HS-27A (cell line): ENCODE measurements at places on chromosomes 6 and 20.

GRCh38 chr6:41705311-41705995 is 30.0 kb downstream of the TFEB start:
- DNase-seq, result no peak

DNA sequence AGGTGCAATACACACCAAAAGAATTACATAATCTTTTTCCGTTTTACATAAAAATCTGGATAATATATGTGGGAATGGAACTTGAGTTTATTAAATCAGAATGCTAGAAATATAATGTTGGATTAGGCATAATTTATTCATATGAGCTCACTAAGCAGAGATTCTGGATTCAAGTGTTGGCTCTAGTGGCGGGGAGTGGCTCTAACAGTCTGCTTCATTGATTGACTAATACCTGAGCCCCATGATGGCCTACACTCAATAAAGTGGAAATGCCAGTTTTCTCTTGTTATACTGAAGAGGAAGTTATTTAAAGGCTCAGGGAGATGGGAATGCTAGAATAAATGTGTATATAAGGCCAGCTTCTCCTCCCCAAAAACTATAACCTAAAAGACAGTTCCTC is 285.5 kb upstream of the MOCS1 start:
- no peak for DNase-seq

- DNase-seq, result no peak
Observed at GRCh38 chr6:152879681-152880080, 103.2 kb downstream of the FBXO5 start.

DNA sequence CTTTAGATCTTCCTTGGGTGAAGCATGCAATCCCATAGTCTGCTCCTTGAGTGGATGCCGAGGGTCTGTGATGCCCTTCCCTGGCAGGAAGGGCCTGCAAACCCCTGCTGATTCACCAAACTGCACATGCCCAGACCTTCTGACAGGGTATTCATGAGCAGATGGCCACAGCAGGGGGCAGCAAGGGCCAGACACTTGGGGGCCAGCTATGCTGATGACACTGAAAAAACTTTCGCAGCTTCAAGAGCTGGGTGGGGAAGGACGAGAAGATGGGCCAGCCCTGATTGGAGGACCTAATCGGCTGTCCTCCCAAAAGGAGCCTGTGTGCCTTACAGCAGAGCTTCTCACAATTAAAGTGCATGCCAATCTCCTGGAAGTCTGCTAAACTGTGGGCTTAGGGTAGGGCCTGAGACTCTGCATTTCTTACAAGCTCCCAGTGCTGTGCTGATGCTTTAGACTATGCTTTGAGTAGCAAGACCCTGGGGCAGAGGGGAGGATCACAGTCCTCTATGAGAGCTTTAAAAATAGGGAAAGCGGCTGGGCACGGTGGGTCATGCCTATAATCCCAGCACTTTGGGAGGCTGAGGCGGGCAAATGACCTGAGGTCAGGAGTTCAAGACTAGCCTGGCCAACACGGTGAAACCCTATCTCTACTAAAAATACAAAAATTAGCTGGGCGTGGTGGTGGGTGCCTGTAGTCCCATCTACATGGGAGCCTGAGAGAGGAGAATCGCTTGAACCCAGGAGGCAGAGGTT is 15.2 kb upstream of the GDAP1L1 start:
- no peak for DNase-seq

DNA sequence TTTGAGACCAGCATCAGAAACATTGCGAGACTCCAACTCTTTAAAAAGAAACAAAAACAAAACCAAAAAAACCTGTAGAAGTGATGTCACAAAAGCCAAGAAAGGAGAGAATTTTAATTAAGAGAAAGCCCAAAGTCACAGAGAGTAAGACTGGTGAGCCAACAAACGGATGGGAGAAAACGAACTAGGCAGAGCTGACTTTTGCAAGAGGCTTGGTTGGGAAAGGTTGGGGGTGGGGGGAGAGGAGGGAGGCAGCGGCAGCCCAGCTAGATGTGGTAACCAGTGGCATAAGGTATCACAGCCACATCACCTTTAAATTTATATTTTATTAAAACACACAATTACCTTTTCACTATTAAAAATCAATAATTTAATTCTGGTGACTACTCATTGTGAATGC is 23.5 kb downstream of the NOL7 start:
- DNase-seq, result no peak

DNA sequence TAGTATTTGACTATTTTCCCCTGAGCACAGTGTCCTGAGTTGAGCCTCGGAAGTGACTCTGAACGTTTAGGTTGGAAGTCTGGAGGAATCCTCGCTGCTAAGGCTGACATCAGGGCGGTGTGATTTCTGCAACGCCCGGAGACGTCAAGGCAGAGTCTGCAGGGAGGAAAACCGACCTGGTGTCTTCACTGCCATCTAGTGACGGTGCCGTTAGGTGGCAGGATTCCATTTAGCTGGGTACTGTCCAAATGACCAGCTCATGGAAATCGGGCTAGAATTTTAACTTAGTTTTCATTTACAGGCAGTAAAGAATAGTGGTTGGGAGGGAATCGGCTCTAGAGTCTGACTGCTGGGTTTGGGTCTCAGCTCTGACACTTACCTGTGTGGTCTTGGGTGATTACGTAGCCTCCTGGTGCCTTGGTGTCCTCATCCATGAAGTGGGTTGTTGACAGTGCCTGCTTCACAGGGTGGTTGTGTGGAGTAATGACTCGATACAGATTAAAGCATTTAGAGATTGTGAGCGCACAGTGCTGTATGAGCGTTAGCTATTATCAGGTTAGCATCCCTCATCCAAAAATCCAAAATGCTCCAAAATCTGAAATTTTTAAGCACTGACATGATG is 35.0 kb downstream of the FOXF2 start:
- DNase-seq, result peak; percentile 9

DNA sequence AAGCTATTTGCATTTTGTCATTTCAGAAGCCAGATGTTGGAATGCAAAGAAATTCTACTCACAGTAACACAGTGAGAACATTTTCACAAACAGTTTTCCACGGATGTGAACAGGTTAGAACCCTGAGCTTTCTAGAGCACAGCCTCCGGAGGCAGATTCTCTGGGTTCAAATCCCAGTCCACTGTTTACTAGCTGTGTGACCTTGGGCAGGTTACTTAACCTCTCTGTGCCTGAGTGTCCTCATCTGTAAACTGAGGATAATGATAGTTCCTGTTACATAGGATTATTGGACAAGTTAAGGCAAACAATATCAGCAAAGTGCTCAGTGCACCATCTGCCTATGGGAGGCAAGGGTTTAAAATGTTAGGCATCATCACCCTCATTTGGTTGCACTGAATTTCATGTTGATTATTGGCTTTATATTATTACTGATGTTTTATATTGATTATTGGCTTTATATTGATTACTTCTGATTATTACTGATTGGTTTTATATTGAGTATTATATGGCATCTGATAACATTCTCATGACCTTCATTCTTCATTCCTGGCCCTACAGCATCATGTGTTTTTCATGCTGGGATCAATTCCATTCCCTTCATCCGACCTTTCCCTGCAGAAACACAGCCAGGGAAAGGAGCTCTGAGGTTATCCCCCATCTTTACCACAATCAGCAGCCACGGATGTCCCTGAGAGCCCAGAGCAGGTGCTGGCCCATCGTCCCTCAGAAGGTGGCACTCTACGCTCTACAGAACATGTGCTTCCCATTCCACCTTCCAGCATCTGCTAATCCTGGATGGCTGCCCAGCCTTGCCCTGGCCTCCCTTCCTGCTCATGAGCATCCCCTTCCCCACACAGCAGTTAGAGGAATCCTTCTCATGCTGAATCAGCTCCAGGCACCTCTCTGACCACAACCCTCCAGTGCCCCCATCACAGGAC is 283.1 kb downstream of the PREX1 start:
- no peak for DNase-seq

- no peak for DNase-seq
Observed at GRCh38 chr6:87287251-87287650, 35.1 kb upstream of the SMIM8 start.

GRCh38 chr20:56839222-56839621 is 210.1 kb downstream of the TFAP2C start:
- DNase-seq, result no peak

- DNase-seq, result no peak
Observed at GRCh38 chr20:50366270-50367103, 143.7 kb upstream of the PTPN1 start.

- no peak for DNase-seq
Observed at GRCh38 chr6:159204605-159205004, 35.4 kb downstream of the FNDC1 start.

DNA sequence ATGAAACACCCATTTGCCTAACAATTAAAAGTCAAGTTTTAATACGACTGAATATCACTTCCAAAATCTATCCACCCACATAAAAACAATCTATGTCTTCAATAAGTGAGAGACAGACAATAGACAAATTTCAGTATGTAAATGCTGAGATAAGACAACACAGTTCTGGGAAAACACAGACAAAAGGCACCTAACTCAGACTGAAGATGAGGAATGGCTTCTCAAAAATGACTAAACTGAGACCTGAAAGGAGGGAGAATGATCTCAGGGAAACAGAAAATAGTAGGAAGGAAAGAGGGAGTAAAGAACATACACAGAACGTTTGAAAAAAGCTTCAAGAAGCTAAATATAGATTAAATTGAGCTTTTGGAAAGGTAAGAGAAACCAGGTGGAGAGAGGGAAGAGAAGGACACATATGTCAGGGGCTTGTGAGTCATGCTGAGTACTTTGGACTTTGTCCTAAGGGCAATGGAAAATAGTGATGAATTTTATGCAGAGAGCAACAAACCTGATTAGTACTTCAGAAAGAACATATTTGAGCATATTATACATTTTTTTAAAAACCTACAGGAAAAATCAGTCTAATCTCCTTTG is 16.1 kb downstream of the LMBRD1 start:
- no peak for DNase-seq

DNA sequence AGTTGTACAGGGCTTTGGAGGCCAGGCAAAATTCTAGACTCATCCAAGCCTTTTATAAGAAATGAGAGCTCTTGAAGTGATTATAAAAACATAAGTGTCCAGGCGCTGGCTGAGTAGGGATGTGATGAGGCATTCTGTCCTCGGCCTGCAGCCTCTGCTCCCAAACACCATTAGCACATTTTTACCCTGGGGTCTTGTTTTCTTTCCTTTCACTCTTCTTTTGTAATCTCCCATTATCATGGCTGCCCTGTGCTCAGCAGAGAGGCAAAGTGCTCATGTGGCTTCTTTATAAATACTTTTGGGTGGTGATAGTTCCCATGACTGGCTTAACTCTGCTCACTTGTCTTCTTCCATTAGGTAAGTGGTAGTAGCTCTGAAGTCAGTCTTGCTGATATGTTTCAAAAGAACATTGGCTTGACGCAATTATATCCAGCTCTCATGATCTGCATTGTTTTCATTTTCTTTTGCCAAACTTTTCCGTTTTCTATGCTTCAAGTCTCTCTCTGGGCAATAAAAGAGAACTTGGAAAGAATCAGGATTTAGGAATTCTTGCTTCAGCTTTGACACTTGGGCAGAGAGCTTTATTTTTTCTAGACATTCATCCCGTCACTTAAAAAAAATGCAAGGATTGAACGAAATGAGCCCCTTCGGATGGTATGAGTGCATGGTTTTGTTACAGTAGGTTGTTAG is 61.1 kb downstream of the CAP2 start:
- DNase-seq, result no peak

- peak; percentile 40 for DNase-seq
Observed at GRCh38 chr6:129890164-129890563, 29.0 kb upstream of the TMEM244 start.

- no peak for DNase-seq
Observed at GRCh38 chr6:108343894-108344293, 49.0 kb downstream of the AFG1L start.

- no peak for DNase-seq
Observed at GRCh38 chr6:18742406-18742805, 355.3 kb downstream of the RNF144B start.

DNA sequence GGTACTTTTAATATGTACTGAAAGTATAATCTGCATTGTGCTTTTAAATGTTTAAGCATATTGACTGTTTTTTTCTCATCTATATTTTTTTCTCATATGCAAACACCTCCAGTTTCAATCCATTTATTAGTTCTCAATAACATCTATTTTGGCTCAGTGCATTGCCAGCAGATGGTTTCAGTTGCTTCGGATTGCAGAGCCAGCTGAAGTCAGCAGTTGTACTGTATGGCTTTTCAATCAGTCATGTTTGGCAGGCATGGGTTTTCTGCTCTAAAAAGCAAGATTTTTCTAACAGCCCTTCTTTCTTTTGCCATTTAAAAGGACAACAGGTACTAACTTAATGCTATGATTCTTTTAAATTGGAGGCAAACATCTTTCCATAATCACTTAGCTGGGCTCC is 121.2 kb downstream of the CD109 start:
- DNase-seq, result no peak

GRCh38 chr20:50313827-50314677 is 123.4 kb downstream of the CEBPB start:
- DNase-seq, result no peak

- no peak for DNase-seq
Observed at GRCh38 chr6:24721461-24722215, 2.7 kb upstream of the C6orf62 start.

DNA sequence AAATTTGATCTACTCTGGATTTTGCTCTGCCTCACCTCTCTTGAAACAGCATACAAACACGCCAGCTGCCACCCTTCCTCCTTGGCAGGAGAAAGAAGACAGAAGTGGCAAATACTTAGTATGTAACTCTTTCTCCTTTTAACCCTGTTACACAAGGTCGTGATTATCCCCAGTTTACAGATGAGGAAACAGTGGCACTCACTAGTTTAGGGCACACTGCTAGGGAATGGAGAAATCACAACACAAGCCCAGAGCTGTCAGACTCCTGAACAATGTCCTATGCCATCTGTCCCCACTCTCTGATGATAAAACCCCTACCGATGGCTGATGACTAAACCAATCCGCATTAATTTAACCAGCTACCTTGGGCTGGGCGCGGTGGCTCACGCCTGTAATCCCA is 79.7 kb downstream of the FGD2 start:
- no peak for DNase-seq

DNA sequence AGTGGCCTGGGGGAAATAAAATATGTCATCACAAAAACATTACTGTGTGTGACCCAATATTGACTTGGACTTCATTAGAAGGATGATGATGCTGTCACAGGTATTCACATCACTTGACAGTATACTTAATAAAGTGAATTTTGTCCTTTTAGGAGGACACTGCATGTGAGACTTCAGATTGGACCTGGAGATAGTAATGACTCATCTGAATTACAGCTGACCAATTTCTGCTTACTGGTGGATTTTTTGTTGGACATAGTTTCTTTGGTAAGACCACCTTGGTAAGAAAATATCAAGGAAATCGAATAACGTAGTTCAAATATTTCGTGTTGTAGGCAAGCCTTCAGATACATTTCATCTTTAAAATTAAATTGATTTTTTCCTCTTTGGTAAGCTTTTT is 57.1 kb downstream of the DOP1A start:
- DNase-seq, result no peak

DNA sequence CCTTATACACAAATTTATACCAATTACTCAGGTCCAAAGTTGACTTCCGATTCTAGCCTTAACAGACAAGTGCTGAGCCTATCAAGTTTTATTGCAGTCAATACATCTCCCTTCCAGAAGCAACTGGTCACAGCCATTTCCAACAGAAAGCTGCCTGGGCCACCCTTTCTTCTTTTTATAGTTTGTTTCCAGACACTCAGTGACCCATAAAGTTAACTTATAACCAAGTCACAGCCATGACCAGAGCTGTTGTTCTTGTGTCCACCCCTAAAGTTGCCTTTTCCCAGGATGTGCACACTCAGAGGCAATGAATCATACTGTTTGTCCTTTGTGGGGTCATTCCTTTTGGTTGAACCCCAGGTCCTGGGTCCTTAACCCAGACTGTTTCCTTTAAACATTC is 89.9 kb downstream of the CD83 start:
- no peak for DNase-seq
